ENCODE measurements at places on chromosomes 16 and 17. TPM values are rescaled to one million over a fixed set of nuclear protein-coding genes. Genes with fewer than 3 reads are reported as not detected.

- peak; percentile 58 for DNase-seq
- H3K4me3 ChIP-seq, result no peak overlapping the region
- peaks cover 8% of the 10 kb centered on the region for H3K4me1 ChIP-seq
- H3K36me3 ChIP-seq, result peaks cover 41% of the 10 kb centered on the region
- H3K27ac ChIP-seq, result no peak overlapping the region
Measured at GRCh38 chr17:1460233-1460632, 4.2 kb upstream of the CRK start.

COPZ2 gene
- 1.2 TPM for total RNA-seq

CEMP1 gene
- 0.86 TPM for total RNA-seq

GRCh38 chr17:44636562-44636961, 19.7 kb upstream of the MEIOC start:
- peaks cover 4% of the 10 kb centered on the region for H3K27me3 ChIP-seq
- no peak for DNase-seq

DNA sequence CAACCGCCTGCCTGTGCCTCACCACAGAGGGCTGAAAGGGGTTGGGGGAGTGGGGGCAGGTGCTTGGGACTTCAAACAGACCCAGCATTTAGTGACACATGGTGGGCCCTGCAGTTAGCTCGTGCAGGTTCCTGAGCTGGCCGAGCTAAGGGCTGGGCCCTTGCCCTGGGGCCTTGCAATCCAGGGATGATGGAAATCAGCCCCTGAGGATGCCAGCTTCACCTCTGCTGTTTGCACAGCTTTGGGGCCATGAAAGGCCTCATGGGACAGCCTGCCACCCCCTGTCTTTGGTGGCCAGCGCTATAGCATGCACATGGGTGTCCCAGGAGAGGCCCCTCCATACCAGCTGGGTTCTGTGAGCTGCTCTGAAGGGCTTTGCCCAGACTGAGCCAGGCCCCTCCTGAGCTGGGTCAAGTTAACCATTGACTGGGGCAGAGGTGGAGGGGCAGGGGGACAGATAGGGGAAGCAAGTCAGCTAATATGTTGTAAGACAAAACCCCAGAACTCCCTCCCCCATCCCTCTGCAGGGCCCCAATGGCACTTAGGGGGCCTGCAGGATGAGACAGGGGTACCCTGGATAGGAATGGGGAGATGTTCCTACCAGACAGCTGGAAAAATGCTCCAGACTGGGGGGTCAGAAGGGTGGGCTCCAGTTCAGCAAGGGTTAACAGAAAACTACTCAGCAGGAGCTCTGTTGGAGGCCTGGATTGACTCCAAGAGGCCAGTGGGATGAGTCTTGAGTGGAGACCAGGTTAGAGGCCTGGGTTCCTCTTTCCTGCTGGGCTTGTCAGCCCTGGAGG, 692 bp downstream of the PRR15L start:
- H3K36me3 ChIP-seq, result peaks cover 60% of the 10 kb centered on the region
- H3K4me3 ChIP-seq, result peak overlapping the region; percentile 76
- H3K4me1 ChIP-seq, result peaks cover 88% of the 10 kb centered on the region
- peak overlapping the region; percentile 69 for H3K27ac ChIP-seq
- H3K27me3 ChIP-seq, result no peaks in the 10 kb centered on the region
- no peak for DNase-seq

Measured in Calu3 (cell line).